ENCODE measurements at places on chromosomes 13 and 19. TPM values are rescaled to one million over a fixed set of nuclear protein-coding genes. Genes with fewer than 3 reads are reported as not detected.

- no peak for DNase-seq
Observed at GRCh38 chr13:31263346-31263745, 63.6 kb downstream of the B3GLCT start.

DNA sequence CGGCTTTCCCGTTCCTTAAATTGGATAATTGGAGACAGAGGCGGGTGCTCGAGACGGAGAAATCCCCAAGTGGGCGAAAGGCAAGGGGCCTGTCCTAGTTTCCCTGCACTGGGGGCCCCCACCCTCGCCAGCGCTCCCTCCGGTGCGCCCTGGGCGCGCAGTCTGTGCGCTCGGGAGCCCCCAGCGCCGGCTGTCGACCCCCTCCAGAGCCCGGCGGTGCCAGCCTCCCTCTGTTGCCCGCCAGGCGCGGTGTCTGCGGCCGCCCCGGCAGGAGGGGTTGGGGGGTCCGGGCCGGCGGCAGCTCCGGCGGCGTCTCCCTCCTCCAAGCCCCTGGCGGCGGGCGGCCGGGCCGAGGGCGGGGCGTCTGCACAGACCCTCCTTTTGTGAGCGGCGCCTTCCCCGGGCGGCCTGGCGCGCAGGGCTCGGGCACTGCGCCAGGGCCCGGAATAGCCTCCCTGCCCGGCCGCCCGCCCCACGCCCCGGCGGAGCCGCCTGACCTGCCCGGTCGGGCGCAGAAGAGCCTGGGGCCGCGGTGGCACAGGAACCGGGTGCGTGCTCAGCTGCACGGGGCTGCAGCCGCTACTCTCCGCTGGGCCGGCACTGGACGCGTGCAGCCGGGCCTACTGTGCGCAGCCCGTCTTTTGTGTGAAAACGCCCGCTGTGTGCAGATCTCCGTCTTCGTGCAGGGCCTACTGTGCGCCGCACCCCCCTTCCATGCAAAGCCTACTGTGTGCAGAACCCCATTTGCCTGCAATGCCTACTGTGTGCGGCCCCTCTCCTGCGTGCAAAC is 13.2 kb downstream of the GADD45B start:
- no peak for DNase-seq

The TMEM272 gene
- total RNA-seq: not detected

The ZNF528 gene
- total RNA-seq: 15.8 TPM

DNA sequence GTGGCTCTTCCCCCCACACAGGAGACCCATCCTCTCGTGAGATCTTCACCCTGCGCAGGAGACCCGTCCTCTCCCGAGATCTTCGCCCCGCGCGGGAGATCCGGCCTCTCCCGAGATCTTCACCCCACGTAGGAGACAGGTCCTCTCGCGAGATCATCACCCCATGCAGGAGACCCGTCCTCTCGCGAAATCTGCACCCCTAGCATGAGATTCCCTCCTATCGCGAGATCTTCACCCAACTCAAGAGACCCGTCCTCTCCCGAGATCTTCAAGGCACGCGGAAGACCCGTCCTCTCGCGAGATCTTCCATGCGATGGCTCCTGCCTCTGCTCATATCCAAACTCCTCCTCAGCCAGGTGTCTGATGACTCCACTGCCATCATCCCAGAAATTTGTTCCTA is 24.3 kb downstream of the LAIR2 start:
- no peak for DNase-seq
